ENCODE measurements at places on chromosomes 11 and 22. TPM values are rescaled to one million over a fixed set of nuclear protein-coding genes. Genes with fewer than 3 reads are reported as not detected.

GALNT18 gene
- 3.6 TPM for total RNA-seq

SLC37A2 gene
- total RNA-seq = 5.1 TPM

SLC2A11 gene
- total RNA-seq = 9.6 TPM

ABCC8 gene
- total RNA-seq = 2.1 TPM

Data from colonic mucosa (tissue), 4 donors.